ENCODE measurements at places on chromosomes 5 and 9.
A peak's percentile ranks its signal among the peaks of the same experiment; 100 is the strongest.

GRCh38 chr9:37408933-37409710 is 13.4 kb upstream of the GRHPR start:
- DNase-seq, result peak; percentile 53

GRCh38 chr9:129828051-129828450 is 4.1 kb upstream of the TOR1A start:
- no peak for DNase-seq

DNA sequence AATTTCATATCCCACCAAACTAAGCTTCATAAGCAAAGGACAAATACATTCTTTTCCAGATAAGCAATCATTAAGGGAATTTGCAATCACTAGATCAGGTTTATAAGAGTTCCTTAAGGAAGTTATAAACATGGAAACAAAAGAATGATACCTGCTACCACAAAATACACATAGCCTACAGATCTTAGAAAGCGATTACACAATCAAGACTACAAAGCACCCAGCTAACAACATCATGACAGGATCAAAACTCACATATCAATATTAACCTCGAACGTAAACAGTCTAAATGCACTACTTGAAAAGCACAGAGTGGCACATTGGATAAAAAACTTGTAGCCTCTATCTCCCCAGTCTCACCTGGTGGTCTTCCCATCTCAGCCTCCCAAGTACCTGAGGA is 512.4 kb upstream of the PTGER4 start:
- no peak for DNase-seq

GRCh38 chr5:52880541-52880940 is 92.8 kb downstream of the ITGA1 start:
- no peak for DNase-seq

- no peak for DNase-seq
Measured at GRCh38 chr9:37406603-37407401, 15.7 kb upstream of the GRHPR start.

- no peak for DNase-seq
Measured at GRCh38 chr5:159241946-159242552, 21.0 kb upstream of the UBLCP1 start.

DNA sequence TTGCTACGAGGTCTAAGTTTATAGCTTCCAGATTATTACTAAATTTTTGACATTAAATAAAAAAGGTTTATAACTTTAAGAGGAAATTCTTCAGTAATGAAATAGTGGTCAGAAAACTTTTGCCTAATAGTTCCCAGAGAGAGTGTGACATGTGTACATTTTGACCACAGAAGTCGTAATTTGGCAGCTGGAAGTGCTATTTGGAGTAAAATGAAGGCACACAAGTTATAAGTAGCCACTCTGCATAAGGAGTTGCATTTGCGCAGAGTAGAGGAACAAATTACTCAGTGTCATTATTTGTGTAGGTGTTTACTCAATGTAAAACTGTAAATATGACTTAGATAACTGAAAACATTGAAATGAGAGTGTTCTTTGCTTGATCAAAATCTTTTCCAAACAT is 408.4 kb downstream of the CCDC171 start:
- DNase-seq, result no peak

GRCh38 chr5:88769165-88769564 is 113.8 kb downstream of the MEF2C start:
- DNase-seq, result no peak

- no peak for DNase-seq
Measured at GRCh38 chr5:138370537-138370936, 18.1 kb downstream of the KDM3B start.

GRCh38 chr5:120882038-120882775 is 418.1 kb downstream of the PRR16 start:
- DNase-seq, result no peak

DNA sequence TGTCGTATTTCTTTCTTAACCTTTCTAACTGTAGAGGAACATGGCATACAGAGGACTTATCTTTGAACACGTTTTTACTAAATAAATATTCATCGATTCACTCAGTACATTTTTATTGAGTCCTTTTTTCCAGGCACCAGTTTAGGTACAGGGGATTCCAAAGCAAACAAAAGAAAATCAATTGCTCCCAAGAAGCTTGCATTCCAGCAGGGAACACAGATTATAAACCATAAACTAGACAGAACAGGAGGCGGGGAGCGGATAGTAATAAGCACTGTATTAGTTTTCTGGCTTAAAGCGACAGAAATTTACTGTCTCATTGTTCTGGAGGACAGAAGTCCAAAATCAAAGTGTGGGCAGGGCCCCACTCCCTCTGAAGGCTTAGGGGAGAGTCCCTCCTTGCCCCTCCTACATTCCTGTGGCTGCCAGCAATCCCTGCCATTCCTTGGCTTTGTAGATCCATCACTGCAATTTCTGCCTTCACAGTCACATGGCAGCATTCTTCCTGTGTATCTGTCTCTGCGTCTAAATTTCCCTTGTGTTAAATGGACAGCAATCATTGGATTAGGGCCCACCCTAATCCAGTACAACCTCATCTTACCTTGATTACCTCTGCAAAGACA is 115.5 kb downstream of the COL23A1 start:
- peak; percentile 31 for DNase-seq

DNA sequence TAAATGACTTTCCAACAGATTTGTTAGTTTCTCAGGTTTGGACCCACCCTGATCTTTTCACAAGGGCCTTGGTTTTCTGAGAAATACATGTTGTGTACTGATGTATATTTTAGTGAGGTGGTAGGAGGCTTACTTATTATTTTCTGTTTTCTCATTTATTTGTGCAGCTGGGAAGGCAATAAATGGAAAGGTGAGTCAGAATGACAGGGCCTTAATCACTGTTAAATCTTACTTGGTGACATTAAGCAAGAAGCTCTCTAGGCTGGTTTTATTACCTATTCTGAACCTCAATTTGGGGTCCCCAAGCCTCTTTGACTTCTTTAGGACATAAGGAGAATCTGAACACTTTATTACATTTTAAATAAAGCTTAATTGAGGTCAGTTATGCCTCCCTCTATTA is 214.0 kb upstream of the DAB2 start:
- DNase-seq, result no peak

- peak; percentile 11 for DNase-seq
Measured at GRCh38 chr5:36060420-36060887, 6.2 kb downstream of the UGT3A2 start.
